ENCODE measurements at places on chromosomes 13 and 19.

DNA sequence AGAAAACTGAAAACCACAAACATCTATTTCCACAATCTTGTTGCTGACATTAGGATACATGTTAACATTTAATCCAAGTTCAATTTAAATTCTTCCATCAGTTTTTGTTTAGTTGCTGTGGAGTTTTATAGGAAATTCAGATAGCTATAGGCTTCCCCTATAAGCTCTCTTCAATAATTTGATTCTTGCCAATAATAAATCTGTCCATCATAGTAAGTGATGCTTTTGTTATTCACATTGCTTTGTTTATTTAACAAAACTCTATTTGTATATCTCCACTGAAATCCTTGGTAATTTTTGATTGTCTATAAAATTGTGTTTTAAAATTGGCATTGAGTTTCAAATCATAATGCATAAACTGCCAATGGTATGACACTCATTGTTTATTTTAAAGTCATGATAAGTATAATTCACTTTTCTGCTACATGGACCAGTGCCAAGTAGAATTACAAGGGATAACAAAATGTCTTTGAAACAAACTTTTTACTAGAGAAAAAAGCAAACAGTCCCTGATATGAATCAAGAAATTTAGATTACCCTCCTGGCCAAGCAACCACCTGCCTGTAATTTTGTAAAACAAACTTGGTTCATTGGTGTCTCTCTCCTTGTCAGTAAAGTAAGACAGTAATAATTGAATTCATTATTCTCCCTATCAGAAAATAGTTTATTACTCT is 577.3 kb upstream of the GPC6 start:
- DNase-seq = no peak

DNA sequence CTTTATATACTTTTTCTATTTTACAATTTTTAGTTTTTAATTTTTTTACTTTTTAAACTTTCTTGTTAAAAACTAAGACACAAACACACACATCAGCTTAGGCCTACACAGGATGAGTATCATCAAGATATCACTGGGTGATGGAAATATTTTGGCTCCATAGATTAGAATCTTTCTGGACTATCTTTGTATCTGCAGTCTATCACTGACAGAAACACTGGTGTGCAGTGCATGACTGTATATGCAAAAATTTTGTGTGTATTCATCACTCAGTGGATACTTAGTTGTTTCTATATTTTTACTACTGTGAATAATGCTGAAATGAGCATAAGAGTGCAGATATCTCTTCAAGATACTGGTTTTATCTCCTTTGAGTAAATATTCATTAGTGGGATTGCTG is 68.0 kb upstream of the GPC6 start:
- no peak for DNase-seq

DNA sequence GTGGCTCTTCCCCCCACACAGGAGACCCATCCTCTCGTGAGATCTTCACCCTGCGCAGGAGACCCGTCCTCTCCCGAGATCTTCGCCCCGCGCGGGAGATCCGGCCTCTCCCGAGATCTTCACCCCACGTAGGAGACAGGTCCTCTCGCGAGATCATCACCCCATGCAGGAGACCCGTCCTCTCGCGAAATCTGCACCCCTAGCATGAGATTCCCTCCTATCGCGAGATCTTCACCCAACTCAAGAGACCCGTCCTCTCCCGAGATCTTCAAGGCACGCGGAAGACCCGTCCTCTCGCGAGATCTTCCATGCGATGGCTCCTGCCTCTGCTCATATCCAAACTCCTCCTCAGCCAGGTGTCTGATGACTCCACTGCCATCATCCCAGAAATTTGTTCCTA is 24.3 kb downstream of the LAIR2 start:
- no peak for DNase-seq

DNA sequence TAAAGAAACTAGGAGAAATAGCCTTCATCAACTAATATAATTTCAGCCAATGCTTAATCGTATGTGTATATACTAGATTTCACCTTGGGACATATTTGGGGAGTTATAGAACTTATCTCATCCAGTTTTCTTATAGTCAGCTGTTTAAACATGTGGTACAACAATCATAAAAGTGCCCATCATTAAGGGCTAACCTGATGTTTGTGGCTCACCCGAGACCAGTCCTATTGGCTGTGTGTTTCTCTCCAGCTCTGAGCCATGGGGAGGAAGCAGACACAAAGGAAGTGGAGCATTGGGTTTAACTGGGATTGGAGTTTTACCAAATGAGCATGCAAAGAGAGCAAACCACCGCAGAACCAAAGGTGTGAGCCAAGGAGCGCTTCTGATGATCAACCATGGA is 114.3 kb upstream of the KLF12 start:
- no peak for DNase-seq

DNA sequence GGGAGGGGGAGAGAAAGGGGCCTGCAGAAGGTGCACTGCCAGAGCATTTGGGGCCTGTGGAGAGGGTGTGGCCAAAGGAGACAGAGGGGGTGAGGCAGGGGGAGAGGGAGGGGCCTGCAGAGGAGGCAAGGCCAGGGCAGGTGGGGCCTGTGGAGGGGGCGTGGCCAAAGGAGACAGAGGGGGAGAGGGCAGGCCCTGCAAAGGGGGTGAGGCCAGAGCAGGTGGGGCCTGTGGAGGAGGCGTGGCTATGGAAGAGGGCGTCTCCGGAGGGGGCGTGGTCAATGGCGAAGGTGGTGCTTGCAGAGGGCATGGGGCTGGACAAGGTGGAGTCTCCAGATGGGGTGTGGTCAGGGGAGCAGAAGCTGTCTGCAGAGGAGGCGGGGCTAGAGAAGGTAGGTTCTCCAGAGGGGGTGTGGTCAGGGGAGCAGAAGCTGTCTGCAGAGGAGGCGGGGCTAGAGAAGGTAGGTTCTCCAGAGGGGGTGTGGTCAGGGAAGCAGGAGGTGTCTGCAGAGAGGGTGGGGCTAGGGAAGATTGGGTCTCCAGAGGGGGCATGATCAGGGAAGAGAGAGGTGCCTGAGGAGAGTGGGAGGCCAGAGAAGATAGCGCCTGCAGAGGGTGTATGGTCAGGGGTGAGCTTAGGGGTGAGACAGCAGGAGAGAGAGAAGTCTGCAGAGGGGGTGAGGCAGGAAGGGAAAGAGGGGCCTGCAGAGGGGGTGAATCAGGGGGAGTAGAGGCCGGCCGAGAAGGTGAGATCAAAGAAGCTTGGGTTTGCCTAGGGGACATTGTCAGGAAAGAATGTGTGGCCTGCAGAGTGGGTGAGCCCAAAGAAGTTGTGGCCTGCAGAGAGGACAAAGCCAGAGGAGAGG is 3.4 kb downstream of the PRR36 start:
- no peak for DNase-seq

- no peak for DNase-seq
These were observed 60.6 kb downstream of the LNX2 start for GRCh38 chr13:27559719-27560118.

DNA sequence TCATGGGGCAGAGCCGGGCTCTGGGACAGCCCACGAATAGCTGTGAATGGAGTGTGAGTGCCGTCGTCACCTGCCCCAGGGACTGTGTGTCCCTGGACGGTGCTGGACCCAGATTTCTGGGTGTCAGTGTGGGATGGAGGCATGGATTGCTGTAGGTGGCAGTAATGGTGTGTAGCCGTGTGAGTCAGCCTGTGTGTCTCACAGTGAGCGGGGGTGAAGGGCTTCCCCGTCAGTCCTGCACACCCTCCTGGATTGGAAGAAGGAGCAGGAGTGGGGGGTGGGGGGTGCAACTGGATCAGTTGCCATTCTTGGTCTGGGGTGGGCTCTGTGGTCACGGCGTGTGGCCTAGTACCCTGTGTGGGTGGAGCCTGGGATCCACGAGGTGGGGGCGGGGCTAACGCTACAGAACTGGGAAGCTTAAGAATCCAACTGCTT is 6.5 kb upstream of the LTBP4 start:
- no peak for DNase-seq

DNA sequence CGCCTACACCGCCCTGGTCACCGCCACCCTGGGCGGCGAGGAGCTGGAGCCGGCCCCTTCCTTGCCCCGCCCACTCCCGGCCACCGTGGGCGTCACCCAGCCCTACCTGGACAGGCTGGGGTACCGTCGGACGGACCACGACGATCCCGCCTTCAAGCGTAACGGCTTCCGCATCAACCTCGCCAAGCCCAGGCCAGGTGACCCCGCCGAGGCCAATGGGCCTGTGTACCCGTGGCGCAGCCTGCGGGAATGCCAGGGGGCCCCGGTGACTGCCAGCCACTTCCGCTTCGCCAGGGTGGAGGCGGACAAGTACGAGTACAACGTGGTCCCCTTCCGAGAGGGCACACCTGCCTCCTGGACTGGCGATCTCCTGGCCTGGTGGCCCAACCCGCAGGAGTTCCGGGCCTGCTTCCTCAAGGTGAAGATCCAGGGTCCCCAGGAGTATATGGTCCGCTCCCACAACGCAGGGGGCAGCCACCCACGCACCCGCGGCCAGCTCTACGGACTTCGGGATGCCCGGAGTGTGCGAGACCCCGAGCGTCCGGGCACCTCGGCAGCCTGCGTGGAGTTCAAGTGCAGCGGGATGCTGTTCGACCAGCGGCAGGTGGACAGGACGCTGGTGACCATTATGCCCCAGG is 7.0 kb downstream of the CILP2 start:
- DNase-seq = no peak

- DNase-seq = no peak
These were observed 1003.7 kb downstream of the SLITRK1 start for GRCh38 chr13:82878536-82878935.

GRCh38 chr19:29342721-29343120 is 129.8 kb upstream of the UQCRFS1 start:
- DNase-seq = no peak
